Right kidney (tissue), 9 donors: ENCODE measurements at places on chromosomes 1 and 21.

DNA sequence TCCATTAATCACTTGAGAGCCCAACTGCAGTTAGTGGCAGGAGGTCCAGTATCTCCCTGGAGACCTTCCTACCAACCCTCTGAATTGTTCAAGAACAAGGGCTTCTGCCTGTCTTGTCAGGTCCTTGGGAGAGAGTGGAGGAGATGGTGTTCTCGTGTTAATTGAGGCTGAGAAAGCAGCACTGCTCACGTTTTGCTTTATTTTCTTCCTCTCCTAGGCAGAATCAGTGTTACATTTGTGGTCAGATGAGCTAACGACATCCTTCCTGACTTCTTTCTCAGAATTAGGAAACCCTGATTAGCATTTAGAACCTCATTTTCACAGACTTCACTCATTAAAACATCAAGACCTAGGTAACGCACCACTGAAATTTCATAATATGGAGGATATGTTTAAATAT lies 26.4 kb upstream of the LRIG2 start:
- DNase-seq, result no peak

GRCh38 chr1:235401251-235401650 lies 34.0 kb downstream of the TBCE start:
- no peak for DNase-seq

DNA sequence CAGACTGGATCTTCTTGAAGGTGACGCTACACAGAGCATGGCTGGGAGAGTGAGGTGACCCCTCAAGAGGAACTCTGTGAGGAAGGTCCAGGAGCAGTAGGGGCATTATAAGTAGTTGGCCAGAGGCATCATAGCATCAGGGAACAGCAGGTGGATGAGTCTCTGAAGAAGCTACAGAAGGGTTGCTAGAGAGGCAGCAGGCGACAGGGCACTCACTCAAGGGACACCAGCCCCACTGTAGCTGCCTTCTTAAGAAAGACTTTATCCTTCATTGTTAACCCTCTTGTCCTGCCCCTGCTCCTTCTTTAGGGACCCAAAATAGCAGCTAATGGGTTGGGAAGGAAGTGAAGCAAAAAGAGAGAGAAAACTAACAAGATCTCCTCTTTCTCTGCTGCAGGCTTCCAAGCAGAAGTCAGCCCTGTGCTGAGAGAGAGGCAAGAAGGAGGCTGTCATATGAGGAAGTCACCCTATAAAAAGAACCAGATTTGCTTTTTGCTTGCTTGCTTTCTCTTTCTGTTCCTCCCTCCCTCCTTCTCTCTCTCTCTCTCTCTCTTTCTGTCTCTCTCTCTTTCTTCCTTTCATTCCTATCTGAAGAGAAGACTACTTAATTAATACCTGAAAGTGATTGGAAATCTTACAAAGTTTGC lies 7.7 kb upstream of the CD5L start:
- DNase-seq, result no peak

GRCh38 chr1:243264717-243265116 lies 8.9 kb downstream of the SDCCAG8 start:
- no peak for DNase-seq

GRCh38 chr1:183719289-183719688 lies 66.2 kb upstream of the APOBEC4 start:
- no peak for DNase-seq

DNA sequence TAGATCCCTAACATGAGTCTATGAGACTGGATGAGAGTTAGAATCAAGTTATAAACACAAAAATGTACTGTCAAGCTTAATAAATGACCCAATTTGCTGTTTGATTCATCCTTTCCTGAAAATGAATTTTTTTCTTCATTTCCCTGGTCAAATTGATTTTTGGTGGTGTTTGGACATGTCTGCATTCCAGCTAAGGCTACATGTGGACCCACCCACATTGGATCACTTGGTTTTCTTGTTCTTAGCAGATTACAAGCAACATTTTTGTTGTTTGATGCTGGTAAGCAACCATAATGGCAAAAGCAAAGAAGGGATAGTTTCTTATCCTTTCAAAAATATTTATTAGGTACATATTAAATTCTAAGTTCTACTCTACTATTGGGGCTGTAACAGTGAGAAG lies 181.1 kb downstream of the NEK7 start:
- no peak for DNase-seq

DNA sequence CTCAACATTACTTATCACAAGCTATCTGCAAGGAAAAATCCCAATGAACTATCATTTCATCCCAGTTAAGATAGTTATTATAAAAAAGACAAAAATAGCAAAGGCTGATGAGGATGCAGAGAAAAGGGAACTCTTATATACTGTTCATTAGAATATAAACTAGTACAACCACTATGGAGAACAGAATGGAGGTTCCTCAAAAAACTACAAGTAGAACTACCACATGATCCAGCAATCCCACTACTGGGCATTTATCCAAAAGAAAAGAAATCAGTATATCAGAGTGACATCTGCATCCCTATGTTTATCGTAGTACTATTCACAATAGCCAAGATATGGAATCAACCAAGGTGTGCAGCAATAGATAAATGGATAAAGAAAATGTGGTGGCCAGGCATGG lies 4.9 kb upstream of the C1orf185 start:
- DNase-seq, result no peak

DNA sequence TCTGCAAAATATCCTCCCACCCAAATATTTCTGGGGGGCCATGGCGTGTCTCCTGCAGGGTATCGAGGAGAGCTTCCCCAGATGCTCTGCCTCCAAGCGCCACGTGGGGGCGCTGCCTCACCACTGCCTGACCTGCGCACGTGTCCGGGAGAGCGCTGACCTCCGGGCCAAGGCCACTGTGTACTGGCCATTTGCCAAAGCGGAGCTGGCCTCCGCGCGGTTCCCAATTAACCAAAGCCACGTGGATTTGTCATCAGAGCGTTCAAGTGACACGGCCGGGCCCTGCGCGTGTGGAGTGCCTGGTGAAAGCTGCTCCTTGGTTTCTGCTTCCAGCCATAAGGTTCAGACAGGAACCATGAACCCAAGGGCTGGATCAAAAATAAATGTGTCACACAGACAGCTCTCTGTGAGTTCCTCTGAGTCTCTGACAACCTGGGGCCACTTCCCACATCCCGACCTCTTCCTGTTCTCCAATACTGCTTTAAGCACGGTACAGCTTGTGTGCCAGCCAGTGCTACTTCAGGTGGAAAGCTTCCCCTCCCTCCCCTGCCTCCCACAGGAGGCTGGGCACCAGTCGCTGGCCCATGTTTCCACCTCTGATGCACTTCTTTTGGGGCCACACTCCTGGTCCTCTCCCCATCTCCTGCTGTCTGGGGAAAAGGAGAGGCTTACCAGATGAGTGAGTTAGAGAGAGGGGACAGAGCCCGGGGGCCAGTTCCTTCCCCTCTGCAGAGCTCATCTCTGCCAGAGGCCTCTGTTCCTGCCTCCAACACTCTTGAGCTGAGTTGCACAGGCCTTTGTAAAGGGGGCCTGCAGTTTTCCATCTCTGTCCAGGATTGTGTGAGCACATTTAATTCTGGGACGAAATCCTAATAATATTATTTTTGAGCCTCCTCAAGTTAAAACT lies 26.1 kb downstream of the ZP4 start:
- peak; percentile 76 for DNase-seq

- DNase-seq, result no peak
Measured at GRCh38 chr1:184890539-184890973, 83.8 kb downstream of the NIBAN1 start.

DNA sequence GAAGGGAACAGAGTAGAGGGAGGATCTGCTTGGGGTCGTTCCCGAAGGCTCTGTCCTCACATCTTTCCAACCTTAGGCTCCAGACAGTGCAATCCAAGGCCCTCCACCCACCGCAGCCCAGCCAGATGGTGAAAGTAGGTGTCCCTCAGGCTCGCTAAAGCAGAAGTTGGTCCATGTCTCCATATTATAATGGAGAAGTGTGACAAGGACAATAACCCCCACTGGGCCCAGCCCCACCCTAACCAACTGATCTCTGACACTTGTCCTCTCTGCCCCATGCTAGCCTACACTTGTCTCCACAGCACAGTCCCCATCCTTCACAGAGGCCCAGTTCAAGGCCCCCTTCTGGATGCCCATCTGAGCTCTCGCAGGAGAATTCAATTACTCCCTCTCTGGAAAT lies 48.7 kb downstream of the DMAP1 start:
- no peak for DNase-seq

- DNase-seq, result no peak
Measured at GRCh38 chr1:183821889-183822611, 17.1 kb downstream of the RGL1 start.

GRCh38 chr21:32966120-32966519 lies 59.6 kb upstream of the OLIG2 start:
- no peak for DNase-seq

DNA sequence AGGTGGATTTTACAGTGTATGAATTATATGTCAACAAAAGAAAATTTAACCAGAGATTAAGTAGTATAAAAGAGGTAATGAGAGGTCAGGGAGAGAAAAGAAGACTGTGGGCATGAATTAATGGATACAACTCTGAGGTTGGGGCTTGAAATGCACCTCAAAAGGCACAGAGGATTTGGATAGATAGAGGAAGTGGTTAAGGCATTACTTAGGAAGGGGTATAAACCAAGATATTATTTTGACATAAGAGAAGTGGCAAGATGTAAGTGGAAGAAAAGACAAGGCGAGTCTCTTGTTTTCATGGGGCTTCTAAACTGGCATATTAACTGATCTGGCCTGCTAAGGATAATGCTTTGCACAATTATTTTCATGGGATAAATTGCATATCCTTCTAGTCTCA lies 34.1 kb downstream of the RAP1A start:
- DNase-seq, result no peak

- no peak for DNase-seq
Measured at GRCh38 chr21:46457801-46458314, 833 bp upstream of the DIP2A start.

DNA sequence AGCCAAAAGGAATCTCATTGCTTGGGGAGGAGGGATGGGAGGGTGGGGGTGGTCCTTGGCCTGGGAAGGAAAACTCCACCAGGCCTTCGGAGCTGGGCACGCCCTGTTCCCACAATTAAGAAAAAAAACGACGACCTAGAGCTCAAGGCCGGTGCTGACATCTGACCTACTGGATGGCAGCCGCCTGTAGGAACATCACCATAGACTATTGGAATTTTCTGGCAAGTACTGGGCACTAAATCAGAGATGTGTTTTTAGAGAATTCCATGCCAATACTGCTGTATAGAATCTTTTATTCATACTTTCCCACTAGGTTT lies 729 bp downstream of the NADK start:
- no peak for DNase-seq

DNA sequence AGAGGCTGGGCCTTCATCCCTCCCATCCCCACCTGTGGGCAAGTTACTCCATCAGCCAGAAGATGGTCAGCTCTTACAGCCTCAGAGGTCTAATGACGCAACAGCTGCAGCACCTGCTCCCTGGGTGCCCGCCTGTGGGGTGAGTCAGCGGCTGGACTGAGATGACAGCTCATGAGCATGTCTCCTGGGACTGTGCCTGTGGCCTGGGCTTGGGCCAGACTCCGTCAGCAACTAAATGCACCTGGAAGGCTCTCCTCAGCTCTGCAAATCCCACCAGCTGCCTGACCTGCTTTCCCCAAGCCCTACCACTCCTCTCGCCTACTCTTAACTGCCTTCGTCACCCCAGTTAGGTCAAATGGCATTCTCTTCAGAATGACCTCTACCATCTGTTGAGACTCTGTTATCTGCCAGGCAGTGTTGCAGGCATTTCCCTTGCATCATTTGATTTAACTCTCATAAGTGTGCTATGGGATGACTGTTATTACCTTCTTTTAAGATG lies 47.7 kb downstream of the ETS2 start:
- no peak for DNase-seq

GRCh38 chr1:112061901-112062320 lies 72.4 kb upstream of the KCND3 start:
- no peak for DNase-seq

- no peak for DNase-seq
Measured at GRCh38 chr1:168442931-168443330, 100.9 kb downstream of the XCL2 start.

- DNase-seq, result no peak
Measured at GRCh38 chr1:154485910-154486496, 16.0 kb upstream of the TDRD10 start.

DNA sequence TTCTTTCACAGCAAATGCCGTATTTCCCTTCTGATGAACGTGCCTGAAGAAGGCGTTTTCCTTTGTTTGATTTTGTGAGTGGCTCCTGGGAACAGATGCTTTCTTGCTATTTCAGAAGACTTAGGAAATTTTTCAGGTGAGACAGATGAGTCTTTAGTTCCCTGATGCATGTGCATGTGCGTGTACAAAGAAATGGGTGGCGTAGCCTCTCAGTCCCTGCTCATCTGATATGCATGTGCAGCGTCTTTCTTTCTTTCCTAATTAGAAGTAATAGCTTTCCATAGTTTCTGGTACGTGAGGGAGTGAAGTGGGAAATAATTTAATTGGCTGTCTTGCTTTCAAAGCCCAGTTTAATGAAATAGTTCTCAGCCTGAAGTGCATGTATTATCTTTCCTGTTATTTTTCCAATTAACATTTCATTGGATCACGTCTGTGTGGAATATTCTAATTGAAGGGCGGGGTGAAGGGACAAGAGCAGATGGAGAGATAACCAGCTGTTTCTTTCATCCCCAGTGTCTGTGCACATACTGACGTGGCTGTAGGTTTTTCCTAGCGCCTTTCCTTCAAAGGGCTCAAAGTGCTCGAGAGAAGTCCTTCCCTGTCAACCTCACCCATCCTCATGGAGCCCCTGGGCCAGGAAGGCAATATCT lies 104.3 kb downstream of the FAM78B start:
- DNase-seq, result no peak

- no peak for DNase-seq
Measured at GRCh38 chr1:197092491-197093023, 25.5 kb upstream of the F13B start.

- no peak for DNase-seq
Measured at GRCh38 chr1:58986996-58987767, 203.3 kb upstream of the JUN start.

GRCh38 chr1:52511851-52512615 lies 40.9 kb downstream of the TUT4 start:
- DNase-seq, result no peak

DNA sequence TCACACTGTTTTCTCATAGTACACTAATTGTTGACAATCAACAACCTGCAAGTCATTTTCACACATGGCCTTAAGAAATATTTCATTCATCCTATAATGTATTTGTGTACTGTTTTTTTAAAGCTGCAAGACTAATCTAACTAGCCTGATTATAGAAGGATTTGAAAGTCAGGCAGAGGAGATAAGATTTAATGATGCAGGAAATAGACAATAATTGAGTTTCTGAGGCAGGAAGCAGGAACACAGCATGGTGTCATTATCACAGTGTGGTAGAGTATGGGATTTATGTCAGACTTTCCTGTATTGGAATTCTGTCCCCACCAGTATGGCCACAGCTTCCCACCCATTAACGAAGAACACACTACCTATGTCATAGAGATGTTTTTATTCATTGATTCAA lies 138.8 kb downstream of the LRRC7 start:
- no peak for DNase-seq

GRCh38 chr1:81699234-81699633 lies 101.5 kb upstream of the ADGRL2 start:
- DNase-seq, result no peak
